ENCODE measurements at places on chromosomes 11 and 22.
A peak's percentile ranks its signal among the peaks of the same experiment; 100 is the strongest.

DNA sequence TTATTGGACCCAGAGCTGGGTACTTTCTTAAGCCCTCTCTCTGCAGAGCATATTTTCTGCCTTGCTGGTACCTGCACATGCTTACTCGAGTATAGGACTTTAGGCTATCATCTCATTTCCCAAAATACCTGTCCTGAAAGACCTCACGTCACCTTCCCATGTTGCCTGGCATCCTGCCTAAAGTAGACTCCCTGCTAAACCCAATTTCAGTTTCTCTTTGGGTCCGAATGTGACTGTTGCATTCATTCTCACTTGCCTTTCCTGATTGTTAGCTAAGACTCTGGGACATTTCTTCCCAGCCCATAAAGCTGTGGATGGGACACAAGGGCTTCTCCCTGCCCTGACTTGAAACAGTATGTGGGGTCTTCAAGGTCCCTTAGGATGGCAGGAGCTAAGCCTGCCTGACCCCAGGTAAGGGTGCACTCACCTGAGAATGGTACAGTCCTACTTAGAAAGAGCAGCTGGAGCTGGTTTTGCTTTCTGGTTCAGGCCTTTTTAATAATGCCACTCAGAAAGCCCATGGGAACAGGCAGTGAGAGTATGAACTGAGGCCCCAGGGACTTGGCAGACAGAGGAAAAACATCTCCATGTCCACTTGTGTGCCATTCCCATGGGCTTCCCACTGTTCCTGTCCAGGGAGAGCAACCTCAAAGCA, 12.9 kb downstream of the OR51E2 start:
- DNase-seq = no peak

DNA sequence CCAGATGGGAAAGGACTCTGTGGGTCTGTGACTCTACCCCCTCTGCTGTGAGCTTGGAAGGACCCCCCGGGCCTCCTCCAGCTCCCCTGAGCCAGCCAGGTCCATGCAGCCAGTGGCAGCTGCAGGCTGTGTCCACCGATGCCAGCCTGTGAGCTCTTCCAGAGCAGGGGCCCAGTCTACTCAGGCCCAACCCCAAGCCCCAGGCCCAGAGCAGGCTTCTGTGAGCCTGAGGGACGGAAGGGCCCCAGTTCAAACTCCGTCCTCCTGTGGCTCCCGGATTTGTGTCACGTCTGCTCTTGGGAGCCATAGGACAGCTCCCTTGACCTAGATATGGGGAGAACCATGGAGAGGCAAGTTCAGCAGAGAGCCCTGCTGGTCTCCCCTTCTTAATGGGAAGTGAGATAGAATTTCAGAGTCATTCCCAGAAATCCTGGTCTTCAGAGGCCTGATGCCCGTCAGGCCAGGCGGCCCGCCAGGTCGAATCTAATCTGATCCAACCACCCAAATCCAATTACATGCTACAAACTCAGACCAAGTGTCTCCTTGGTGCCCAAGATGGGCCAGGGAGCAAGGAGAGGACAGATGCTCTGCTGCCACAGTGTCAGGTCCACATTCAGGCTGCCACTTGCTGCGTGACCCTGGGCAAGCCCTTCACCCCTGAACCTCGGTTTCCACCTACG, 75.1 kb downstream of the SCUBE1 start:
- DNase-seq = no peak

- no peak for DNase-seq
These were observed 541 bp downstream of the HORMAD2 start for GRCh38 chr22:30080805-30081204.

DNA sequence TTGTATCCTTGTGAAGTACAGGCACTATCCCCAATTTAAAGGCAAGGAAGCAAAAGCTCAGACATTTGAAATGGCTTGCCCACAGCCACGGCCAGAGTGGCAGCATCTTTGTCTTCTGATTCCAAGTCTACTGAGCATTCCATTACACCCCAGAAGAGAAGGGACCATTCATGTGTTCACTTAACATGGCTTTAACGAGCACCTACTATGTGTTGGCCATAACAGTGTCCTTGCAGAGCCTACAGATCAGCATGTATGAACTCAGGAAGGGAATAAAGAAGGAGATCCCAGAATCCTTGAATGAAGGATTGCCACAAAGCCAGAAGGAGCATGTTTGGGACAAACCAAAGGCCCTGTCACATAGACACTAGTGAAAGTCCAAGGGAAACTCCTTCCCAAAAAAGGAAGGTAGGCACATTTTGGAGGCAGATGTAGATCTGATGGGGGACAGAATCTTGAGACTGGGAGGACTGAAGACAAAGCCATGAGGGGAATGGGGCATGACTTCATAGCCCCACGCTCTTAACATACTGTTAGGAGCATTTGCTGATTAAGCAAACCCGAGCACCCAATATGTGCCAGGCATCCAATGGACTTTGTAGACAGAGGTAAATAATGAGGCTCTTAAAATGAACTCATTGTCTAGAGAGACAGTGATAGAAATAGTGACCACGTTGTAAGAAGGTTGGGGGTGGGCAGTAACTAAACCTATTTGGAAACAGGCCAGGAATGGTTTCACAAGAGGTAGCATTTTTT, 54.9 kb downstream of the P4HA3 start:
- no peak for DNase-seq

- peak; percentile 80 for DNase-seq
These were observed 3.9 kb downstream of the JOSD1 start for GRCh38 chr22:38696606-38697424.
